Stimulated activated CD8-positive, alpha-beta memory T cell treated with anti-CD3 and anti-CD28 coated beads, Interleukin-4, amount 100 ng/mL, for 48 hours (primary cell): ENCODE measurements at places on chromosomes 6 and 20.

DNA sequence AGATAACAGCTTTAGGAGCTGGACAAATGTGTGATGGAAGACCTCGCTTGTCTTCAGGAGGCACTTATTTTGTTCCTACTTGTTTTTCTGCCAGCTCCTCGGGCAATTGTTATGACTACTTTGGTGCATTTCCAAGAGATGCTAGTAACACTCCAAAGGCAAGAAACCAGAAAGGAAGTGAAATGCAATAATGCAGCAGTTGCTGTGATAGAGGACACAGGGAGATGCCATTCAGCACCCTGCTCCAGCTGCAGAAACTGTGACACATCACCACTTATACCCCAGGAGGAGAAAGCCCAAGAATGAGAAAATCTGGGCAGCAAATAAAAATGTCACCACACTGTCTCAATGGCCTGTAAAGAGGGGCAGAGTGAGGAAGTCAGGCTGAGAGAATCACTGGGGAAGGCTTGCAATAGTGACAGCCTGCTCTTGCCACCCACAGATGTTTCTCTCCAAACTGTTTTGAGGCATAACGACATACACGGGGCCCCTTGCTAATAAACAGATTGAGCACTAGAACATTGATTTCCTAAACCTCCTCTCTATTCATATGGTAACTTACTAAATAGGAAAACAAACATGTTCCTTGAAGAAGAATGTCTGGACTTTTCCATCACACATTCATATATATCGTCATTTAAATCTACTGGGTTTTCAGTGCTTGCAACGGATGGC, 231.0 kb upstream of the PRND start:
- no peak for DNase-seq

DNA sequence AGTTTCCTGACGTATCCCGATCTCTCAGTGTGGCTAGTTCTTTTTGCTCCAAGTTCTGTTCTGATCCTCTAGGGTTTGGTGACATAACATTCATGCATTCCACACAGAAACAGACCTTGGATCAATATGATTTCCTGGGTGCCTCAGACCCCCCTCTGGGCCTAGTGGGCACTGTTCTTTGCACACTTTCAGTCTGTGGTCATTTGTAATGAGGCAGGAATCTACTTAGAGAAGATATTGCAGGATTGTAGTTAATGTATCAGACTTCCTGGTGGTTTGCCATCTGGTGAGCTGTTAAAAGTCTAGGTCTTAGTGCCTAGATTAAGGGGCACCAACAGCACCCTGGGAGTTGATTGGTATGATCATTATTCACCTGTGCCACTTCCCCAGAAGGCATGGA, 7.5 kb downstream of the BEND6 start:
- DNase-seq: no peak

- DNase-seq: no peak
Measured at GRCh38 chr6:112370946-112371345, 23.8 kb downstream of the RFPL4B start.

DNA sequence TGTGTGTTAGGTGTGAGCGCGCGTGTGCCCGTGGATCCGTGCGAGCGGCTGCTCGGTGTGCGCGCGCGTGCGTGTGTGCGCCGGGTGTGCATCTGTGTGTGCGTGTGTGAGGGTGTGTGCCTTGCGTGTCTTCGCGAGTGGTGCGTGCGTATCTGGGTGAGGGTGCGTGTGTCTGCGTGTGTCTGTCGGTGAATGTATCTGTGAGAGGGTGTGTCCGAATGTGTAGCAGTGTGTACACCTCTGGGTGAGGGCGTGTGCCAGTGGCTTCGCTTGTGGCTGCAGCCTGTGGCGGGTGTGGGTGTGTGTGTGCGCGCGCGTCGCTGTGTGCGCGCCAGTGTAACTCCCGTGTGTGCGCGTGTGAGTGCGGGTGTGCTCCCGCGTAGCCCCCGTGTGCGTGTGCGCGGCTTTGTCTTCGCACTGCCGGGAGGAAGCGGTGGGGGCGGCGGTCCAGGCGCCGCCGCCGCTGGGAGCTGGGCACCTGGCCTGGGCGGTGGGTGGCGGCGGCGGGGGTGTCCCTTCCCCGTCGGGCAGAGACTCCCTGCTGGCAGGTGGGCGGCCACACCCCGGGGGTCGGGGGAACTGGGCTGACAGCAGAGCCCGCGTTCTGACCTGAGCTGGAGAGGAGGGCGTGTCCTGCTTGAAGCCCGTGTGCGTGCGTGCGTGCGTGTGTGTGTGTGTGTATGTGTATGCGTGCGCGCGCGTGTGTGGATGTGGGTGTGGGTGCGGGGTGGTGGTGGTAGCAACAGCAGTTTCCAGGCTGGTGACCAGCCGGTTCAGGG, 61.3 kb upstream of the EPB41L1 start:
- peak; percentile 46 for DNase-seq

- no peak for DNase-seq
Measured at GRCh38 chr6:38503032-38503773, 136.5 kb downstream of the BTBD9 start.

DNA sequence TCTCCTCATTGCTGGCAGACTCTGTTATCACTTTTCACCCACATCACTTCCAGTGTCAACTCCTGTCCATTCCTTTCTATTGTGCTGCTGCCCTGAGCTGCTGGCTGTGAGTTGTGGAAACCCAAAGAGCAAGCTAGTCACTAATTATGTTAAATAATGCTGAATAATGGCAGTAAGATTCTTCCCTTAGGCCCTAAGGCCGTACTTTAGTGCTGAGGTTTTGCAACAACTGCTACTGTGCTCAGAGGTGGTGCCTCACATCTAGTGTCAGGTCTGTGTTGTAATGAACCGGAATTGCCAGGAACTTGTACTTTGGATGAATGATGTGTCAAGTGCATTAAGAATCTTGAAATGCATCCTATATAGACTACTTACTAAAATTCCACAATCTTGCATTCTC, 372.2 kb upstream of the RNF217 start:
- DNase-seq: no peak

DNA sequence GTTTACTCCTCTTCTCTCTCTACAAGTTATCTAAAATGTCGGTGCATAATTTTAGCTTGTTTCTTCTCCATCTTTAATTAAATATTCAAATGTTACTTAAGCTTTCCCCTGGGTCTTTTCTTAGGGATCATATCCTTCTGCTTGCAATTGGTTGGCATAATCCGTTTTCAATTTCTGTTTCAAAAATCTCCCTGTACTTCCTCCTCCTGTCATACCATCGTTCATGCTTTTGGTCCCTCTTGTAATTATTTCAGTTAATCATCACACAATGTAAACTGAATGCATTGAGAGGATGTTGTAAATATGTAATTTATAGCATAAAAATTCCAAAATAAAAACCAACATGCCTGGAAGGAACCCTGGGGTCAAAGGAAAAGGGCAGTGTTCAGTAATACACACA, 189.2 kb upstream of the RAB32 start:
- DNase-seq: no peak

- DNase-seq: no peak
Measured at GRCh38 chr6:163667372-163668060, 253.0 kb downstream of the QKI start.

DNA sequence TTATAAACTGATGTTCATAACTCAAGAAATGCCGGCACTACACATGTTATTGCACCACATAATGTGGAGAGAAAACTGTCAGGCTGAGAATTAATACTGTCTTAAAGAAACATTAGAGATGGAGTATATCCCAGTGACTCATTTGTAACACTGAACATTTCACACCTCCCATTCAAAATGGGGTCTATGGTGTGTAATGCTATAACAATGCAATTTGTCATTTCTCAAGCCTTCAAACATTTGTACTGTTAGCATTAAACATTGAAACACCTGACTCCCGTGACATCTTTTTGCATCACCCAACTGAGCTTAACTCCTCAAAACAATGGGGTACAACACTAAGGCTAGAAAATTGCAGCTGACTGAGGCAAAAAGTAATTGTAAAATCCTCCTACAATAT, 151.7 kb downstream of the DST start:
- no peak for DNase-seq

- DNase-seq: no peak
Measured at GRCh38 chr6:130507666-130508028, 141.8 kb downstream of the TMEM200A start.

- DNase-seq: no peak
Measured at GRCh38 chr20:51978070-51978501, 175.8 kb upstream of the SALL4 start.

DNA sequence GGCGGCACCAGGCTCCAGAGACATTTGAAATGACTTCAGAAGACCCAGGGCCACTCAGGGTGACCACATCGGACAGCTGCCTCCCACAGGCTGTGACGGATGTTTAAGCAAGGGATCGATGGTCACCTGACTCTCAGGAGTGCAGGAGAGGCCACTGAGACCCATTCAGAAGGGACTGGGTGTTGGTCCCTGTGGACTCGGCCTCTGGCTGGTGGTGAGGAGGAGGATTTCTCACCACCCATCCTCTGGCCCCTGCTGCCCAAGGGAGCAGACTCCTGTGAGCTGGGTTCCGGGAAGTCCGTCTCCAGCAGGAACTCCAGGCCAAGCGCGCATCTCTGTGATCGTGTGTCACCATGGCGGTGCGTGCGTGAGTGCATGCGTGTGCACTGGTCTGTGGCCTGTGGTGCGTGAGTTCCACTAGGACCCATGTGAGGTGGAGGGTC, 25.5 kb downstream of the NPEPL1 start:
- no peak for DNase-seq

DNA sequence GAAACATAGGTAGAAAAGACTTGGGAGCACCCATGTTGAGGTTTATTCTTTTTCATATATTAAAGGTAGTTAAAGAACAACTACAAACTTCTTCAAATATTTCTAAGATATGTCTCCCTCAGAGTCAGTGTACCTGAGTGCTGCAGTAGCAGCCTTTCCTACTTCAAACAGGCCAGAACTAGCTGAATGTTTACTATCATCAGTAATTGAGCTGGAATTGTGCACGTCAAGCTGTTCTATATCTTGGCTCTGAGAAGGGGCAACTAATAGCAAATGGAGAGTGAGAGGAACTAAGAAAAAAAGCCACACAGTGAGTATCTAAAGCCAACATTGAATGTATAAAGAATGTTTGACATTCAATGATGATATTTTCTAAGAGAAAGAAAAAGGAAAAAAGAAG, 21.7 kb downstream of the MTCL3 start:
- DNase-seq: no peak

DNA sequence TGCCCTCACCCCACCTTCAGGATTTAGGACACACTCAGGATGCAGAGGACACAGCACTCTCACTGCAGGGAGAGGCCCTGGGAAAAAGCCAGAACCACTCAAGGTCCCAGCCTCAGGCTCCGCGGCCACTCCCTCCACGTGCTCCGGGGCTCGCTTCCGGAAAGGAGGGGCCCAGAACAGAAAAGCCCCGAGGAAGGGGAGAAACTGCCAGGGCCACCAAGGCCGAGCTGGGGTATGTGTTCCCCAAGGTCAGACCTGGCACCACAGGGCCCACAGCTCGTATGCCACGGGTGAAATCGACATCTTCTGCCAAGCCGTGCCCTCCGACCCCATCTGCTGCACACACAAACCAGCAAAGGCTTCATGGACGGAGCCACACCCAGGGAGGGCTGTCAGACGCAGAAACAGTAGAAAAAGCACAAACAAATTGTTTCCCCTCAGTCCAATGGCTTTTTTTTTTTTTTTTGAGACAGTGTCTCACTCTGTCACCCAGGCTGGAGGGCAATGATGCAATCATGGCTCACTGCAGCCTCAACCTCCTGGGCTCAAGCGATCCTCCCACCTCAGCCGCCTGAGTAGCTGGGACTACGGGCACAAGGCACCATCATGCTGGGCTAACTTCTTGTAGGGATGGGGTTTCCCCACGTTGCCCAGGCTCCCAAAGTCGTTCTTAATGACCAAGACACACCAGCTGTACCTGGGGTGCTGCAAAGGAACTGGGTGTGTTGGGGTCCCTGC, 33.4 kb downstream of the SLC2A4RG start:
- no peak for DNase-seq

DNA sequence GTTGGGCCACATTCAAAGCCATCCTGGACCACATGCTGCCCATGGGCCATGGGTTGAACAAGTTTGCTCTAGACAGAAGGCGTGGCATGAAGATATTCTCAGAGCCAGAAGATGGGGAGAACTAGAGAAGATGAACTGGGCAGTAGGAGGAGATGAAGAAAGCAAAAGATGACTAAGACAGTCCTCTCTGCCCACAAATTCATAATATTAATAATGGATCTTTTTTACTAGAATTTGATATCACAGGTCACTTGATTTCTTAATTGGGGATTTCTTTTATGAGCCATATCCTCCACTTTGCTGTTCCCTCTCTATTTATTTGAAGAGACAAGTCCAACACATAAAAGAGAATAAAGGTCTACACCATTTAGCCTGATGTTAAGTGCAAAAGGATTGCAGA, 25.5 kb upstream of the EDN1 start:
- no peak for DNase-seq

GRCh38 chr6:122833021-122833491, 44.0 kb downstream of the SMPDL3A start:
- no peak for DNase-seq

GRCh38 chr6:33828764-33829731, 25.2 kb upstream of the MLN start:
- DNase-seq: no peak

DNA sequence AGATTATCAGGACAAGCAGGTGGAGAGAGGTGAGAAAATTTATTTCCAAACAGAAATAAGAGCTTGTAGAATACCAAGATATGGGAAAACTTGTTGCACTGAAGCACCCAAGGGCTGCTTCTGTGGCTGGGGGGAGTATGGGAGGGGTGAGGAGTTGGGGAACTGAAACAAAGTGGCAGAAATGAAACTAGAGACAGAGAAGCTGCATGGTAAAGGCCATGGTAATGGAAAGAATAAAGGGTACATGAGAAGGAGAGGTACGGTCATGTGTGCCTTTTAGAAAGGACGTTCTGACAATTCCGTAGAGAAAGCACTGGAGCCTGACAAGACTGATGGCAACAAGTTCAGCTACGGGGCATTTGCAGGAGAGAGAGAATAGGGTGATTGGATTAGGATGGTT, 51.6 kb upstream of the RIN2 start:
- no peak for DNase-seq

DNA sequence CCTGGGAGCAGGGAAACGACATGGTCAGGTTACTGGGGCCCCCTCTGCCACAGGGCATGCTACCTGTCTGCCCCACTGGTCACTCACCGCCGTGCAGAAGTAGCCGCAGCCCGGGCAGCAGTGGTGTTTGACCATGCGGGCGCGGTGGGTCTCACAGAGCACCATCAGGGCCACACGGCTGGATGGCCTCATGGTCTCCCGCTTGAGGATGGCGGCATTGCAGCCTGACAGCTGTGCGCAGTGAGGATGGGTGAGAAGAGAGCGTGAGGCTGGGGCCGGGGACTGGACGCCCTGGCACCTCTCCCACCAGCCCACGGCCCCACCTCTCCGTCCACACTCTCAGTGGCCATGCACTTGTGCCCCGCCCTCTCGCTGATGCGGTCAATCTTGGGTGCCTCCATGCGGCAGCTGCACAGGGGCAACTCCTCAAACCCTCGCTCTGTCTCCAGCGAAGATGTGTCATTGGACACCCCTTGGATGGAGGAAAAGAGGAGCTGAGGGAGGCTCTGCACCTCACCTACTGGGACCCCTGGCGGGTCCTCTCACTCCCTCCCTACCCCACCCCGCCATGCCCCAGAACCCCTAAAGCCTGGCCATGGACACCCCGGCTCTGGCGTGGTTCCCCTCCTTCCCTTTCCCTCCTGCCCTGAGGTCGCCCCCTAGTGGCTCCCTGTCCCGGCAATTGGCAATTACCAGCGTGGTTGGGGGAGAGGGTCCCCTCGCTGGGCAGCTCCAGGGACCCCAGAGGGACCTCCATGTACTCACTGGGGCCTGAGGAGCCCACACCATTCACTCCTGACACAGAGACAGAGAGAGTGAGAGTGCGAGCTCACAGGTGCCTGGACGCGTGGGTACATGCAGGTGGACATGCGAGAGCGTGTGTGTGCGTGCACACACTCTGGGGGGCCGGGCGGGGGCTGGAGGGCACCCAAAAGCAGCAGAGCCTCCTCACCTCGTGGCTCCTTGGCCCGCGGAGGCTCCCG, 8.9 kb downstream of the EHMT2 start:
- DNase-seq: peak; percentile 84
